ENCODE measurements at places on chromosomes 12 and 14.

GRCh38 chr12:117832459-117833457 lies 136.0 kb downstream of the KSR2 start:
- no peak for DNase-seq

DNA sequence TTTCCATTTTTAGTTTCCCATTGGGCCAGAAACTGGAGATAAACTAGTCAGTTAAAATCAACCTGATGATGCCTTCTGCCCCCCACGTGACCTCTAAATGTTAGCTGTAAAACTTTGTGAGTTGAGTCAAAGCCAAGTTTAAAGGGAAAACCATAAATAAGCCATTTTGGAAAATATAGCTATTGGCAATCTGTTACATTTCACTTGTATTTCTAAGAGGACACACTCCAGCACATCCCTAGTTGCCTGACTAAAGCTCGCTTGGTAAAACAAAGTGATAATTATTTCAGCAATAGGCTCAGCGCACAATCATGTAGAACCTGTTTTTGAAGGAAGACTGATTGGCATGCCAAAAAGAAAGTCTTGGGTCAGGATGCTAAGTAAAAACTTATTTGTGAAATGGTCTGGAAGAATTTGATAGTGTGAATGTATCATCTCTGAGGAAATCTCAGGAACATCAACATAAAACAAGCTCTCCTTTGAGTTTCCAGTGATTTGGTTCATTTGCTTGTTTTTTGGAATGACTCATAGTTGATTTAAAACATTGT lies 49.2 kb upstream of the AEBP2 start:
- DNase-seq = no peak

- DNase-seq = no peak
Measured at GRCh38 chr14:79656056-79656455, 555.2 kb downstream of the DIO2 start.

DNA sequence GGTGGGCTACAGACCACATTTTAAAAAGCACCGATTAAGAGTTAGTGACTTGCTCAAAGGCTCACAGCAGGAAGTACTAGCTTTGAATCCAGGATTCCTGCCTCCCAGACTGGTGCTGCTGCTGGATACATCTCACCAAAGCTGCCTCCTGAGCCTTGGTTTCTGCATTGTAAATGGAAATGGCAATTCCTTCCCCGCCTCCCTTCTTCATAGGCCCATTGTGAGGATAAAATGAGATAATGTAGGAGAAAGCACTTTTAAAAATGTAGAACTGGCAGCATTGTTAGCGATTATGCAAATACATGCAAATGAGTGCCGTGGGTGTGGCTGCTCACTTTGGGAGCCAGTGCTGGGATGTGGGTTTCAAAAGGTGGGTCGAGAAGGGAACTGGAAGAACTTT lies 15.4 kb downstream of the PDE1B start:
- DNase-seq = no peak

GRCh38 chr14:72433511-72433910 lies 460.4 kb downstream of the DPF3 start:
- DNase-seq = no peak

- peak; percentile 45 for DNase-seq
Measured at GRCh38 chr12:64665514-64665913, 55.2 kb downstream of the RASSF3 start.

DNA sequence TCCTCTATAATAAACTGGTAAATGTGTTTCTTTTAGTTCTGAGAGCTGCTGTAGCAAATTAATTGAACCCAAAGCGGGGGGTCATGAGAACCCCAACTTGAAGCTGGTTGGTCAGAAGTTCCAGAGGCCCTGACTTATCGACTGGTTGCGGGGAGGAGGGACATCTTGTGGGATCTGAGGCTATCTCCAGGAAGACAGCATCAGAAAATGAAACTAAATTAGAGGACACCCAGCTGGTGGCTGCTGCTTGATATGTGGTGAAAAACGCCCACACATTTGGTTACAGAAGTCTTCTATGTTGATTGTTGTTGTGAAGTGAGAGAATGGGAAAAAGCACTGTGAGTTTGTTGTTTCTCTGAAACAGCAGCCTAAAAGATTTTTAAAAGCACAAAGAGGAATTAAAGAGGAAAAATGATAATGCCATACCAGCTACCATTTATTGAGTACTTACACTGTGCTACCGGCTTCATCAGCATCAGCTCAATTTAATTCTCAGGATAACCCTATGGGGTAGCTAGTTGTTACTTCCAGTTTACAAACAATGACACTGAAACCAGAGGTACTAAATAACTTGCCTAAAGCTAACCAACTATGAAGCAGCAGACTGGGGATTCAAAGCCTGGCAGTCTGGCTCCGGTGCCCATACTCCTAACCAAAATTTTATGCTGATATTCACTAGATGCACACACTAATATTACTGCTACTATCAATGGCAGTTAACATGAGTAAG lies 24.3 kb downstream of the DDX24 start:
- DNase-seq = no peak

GRCh38 chr14:83331513-83331912 lies 1797.9 kb upstream of the SEL1L start:
- no peak for DNase-seq

All from NCI-H774 (cell line).